ENCODE measurements at places on chromosomes 3 and 15.

GRCh38 chr15:34606131-34606530 is 22.7 kb upstream of the GOLGA8B start:
- peaks cover 4% of the 10 kb centered on the region for H3K4me1 ChIP-seq
- H3K27me3 ChIP-seq, result peaks cover 3% of the 10 kb centered on the region
- no peak for DNase-seq
- no peak overlapping the region for H3K27ac ChIP-seq

GRCh38 chr3:66484106-66484844 is 16.5 kb downstream of the LRIG1 start:
- no peaks in the 10 kb centered on the region for H3K36me3 ChIP-seq
- H3K27me3 ChIP-seq, result no peaks in the 10 kb centered on the region
- H3K4me1 ChIP-seq, result peaks cover 74% of the 10 kb centered on the region
- no peak for DNase-seq
- no peak overlapping the region for H3K4me3 ChIP-seq
- no peak overlapping the region for H3K27ac ChIP-seq

DNA sequence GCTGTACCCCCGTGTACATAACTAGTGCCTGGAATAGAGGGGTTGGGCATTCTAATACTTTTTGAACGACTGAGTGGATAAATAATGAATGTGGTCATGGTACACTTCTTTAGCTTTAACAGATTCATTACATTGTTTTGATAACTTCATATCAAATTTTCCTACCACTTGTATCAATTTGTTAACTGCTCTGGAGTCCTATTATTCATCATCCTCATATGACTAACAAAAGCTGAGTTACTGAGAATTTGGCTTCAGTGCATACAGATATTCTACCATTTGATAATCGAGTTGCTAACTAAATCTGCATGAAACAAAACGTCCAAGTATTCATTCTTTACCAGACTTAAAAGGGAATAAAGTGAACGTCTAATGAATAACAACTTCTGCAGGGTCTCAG is 31.7 kb downstream of the FRMD5 start:
- no peaks in the 10 kb centered on the region for H3K27me3 ChIP-seq
- no peak for DNase-seq
- no peak overlapping the region for H3K4me3 ChIP-seq
- no peaks in the 10 kb centered on the region for H3K36me3 ChIP-seq
- H3K4me1 ChIP-seq, result no peaks in the 10 kb centered on the region

- H3K27me3 ChIP-seq, result no peaks in the 10 kb centered on the region
- DNase-seq, result no peak
- H3K27ac ChIP-seq, result no peak overlapping the region
Observed at GRCh38 chr15:26571346-26571745, 201.5 kb downstream of the GABRB3 start.

- DNase-seq, result no peak
- H3K27ac ChIP-seq, result no peak overlapping the region
- no peaks in the 10 kb centered on the region for H3K27me3 ChIP-seq
- H3K36me3 ChIP-seq, result no peaks in the 10 kb centered on the region
Observed at GRCh38 chr15:64019764-64020163, 26.5 kb downstream of the DAPK2 start.

DNA sequence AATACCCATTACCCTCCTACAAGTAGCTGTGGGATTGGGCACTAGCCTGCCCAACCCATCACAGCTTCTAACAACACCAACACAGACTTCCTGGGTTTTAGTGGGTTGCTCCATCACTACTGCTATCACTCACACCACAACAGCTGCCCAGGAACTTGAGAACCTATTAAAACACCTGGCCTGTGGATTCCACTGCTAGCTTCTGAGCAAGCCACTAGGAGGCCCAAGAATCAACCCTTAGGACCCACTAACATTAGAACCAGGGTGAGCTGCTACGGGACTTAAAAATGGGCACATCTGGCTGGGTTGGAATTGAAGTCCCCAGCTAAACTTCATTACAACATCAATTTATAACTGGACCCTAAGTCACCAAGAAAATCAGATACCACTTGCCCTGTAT is 113.2 kb upstream of the TP63 start:
- H3K27ac ChIP-seq, result no peak overlapping the region
- no peaks in the 10 kb centered on the region for H3K36me3 ChIP-seq
- no peak overlapping the region for H3K4me3 ChIP-seq
- no peaks in the 10 kb centered on the region for H3K27me3 ChIP-seq
- no peaks in the 10 kb centered on the region for H3K4me1 ChIP-seq
- no peak for DNase-seq

- no peaks in the 10 kb centered on the region for H3K27me3 ChIP-seq
- H3K27ac ChIP-seq, result no peak overlapping the region
- H3K36me3 ChIP-seq, result no peaks in the 10 kb centered on the region
- H3K4me1 ChIP-seq, result peaks cover 4% of the 10 kb centered on the region
- DNase-seq, result no peak
Observed at GRCh38 chr3:44238889-44239288, 2.8 kb upstream of the TOPAZ1 start.

GRCh38 chr3:15458212-15458780 is 30.9 kb downstream of the EAF1 start:
- H3K27ac ChIP-seq, result no peak overlapping the region
- no peaks in the 10 kb centered on the region for H3K36me3 ChIP-seq
- peaks cover 11% of the 10 kb centered on the region for H3K4me1 ChIP-seq
- no peak overlapping the region for H3K4me3 ChIP-seq

- no peak for DNase-seq
- no peaks in the 10 kb centered on the region for H3K36me3 ChIP-seq
- peaks cover 12% of the 10 kb centered on the region for H3K4me1 ChIP-seq
- no peaks in the 10 kb centered on the region for H3K27me3 ChIP-seq
- H3K27ac ChIP-seq, result no peak overlapping the region
Observed at GRCh38 chr15:78129751-78130287, 1.4 kb downstream of the CIB2 start.

DNA sequence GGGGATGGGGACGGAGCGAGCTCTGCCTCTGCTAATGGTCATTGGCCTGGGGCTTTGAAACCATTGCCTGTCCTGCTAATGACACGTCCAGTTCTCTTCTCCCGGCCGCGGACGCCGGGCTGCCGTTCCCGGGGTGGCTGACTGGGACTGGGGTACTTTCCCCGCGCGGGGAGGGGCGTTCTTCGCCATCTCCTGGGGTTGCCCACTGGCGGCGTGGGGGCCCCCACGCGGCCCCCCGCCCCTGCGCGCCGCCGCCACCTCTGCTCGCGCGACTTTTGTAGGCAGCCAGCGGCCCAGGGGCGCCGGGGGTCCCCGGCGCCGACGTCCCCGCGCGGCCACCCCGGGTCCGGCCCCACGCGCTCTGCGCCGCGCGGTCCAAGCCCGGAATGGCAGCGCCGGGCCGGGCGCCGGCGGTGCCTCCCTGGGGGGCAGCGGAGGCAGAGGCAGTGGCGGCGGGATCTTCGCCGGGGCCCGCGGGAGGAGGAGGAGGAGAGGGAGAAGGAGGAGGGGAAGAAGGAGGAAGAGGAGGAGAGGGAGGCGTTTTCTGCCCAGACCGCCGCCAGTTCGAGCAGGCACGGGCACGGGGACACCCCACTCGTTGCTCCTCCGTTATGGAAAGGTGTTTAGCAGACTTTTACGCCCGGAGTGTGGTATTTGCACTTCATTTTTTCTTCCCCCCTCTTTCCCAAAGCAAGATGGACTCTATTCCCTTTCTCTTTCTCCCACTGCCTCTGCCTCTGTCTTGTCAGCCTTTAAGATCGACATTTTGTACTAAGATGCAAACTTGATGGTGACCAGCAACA is 2.3 kb downstream of the BBX start:
- peaks cover 11% of the 10 kb centered on the region for H3K4me1 ChIP-seq
- H3K4me3 ChIP-seq, result peak overlapping the region; percentile 88
- peak; percentile 37 for DNase-seq
- no peaks in the 10 kb centered on the region for H3K36me3 ChIP-seq

Data from CD8-positive, alpha-beta memory T cell (primary cell).